ENCODE measurements at places on chromosomes 7 and 10. TPM values are rescaled to one million over a fixed set of nuclear protein-coding genes. Genes with fewer than 3 reads are reported as not detected.
A peak's percentile ranks its signal among the peaks of the same experiment; 100 is the strongest.

GRCh38 chr10:131625041-131625440, 275.8 kb upstream of the PPP2R2D start:
- no peak for DNase-seq

DNA sequence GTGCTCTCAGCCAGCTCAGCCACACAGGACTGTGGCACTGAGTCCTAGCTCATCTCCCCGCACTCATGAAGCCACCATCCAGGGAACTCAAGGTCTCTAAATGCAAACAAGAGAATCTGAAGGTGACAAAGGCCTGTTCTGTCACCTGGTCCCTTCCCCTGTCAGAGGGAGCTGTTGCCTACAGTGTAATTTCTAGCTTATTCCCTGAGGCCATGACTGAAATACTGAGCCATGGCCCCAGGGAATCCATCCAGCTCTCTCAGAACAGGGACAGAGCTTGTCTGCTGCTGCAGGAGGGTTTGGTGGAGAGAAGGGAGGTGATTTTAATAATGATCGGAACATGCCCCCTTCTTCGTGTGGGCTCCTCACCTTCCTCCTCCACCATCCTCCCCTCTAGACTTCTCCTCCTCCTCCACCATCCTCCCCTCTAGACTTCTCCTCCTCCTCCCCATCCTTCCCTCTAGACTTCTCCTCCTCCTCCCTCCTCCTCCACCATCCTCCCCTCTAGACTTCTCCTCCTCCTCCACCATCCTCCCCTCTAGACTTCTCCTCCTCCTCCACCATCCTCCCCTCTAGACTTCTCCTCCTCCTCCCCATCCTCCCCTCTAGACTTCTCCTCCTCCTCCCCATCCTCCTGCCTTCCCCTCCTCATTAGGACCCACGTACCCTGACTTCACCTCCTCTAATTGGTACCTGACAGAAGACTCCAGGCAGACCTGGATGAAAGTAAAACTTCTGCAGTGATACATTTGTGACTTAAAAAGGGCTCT, 338.0 kb upstream of the MKI67 start:
- no peak for DNase-seq

DNA sequence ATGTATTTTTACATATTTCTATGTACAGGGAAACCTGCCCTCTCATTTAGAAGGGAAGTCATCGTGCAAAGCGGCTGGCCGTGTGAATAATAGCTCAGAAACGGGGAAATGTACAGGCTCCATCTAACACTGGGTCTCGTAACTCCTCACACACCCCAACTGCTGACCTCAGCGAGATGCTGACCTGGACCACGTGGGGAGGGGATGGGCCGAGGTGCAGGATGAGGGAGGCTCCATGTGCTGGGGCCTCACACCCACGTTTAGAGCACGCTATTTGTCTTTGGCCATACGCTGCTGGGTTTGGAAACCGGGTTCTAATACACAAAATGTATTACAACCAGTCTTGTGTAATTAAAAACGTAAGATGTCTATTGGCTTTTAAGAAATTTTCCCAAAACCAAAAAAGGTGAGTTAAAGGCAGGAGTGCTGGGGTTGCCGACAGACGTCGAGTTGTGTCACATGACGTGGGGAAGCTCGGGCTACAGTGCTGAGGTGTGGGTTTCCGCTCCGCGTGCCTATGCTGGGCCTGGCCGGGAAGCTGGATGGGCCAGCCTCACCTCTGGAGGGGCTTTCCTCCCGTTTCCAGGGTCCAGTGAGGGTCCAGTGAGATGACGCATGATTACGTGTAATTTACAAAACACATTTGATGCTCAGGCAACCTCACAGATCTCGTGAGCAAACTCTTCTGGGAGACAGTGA, 215.6 kb downstream of the DNAJB6 start:
- no peak for DNase-seq

DNA sequence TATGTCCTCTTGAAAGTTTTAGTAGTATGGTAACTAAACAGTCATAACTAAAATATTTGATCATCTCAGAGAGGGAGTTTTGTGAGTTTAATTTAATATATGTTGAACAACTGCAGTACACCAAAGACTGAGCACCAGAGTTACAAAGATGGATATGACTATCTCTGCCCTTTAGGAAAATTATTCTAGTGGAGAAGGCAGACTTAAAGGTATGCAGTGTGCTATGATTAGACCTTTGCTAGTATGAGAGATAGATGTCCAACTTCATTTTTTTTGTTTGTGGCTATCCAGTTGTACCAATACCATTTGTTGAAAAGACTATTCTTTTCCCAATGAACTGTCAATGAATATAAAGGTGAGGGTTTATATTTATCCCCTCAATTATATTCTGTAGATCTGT, 33.4 kb downstream of the AKAP9 start:
- DNase-seq: no peak

LBX1 gene
- not detected for polyA plus RNA-seq

GRCh38 chr10:69864321-69864720, 62.6 kb downstream of the COL13A1 start:
- no peak for DNase-seq

DNA sequence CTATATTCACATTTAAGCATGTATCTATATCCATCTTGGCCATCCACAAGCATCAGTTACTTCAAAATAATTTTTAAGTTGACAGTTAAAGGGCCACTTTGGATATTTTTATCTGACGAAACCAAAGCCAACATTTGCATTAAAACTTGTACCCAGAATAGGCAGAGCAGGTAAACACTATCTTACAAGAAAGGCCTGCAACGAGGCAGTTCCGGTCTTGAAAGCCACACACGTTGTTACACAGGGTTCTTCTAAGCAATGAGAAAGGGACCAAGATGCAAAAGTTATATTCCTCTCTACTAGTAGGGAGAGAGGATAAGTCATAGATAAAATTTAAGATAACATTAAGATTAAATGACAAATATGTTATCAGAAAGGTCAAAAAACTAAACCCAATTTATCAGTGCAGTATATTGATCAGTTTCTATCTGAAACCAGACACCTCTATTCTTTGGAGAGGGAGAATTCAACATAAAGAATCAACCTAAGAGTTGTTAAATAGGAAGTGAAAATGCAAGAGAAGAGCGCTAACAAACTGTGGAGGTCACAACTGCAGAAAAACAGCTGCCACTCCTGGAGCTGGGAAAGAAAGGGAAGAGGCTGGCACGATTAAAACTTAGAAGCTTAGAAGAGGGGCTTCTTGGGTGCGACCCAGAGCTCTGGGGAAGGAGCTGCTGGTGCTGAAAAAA, 701.3 kb downstream of the TNS3 start:
- no peak for DNase-seq

- DNase-seq: no peak
Observed at GRCh38 chr7:155228459-155228845, 69.2 kb upstream of the INSIG1 start.

MOGAT3 gene
- 0.99 TPM for polyA plus RNA-seq

GRCh38 chr10:96720422-96721206, at the start of gene PIK3AP1:
Gene PIK3AP1 (minus strand): TSS chr10:96720514. CDS start chr10:96720394, 120 bp downstream.
- peak; percentile 20 for DNase-seq

ZNF775 gene
- polyA plus RNA-seq: 7.0 TPM

GRCh38 chr10:123577921-123578461, 88.2 kb upstream of the GPR26 start:
- DNase-seq: no peak

- DNase-seq: no peak
Observed at GRCh38 chr7:66377045-66377444, 171.9 kb downstream of the TPST1 start.

GFRA1 gene
- polyA plus RNA-seq: 27.1 TPM

DNA sequence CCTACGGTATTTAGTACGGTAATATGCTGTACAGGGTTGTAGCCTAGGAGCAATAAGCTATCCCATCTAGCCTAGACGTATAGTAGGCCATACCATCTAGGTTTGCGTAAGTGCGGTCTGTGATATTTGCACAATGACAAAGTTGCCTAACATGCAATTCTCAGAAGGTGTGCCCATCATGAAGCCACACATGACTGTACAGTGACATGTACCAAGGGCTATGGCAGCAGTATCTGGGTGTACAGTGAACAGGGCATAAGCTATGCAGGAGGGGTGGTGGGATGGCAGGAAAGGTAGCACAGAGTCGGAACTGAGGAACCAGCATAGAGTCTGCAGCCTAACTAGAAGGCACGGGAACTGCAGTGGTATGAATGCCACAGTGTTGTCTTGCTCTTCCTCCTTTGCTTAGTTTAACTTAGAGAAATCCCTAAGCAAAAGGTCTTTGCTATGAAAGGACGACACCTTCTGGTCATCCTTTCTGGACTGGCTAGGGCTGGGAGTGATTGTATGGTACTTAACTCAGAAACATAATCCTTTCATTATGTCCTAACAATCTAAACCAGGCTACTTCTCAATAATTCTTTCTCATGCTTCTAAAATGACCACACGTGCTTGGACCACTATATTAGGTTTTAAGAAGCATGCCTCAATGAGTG, 93.5 kb downstream of the DYNC1I1 start:
- DNase-seq: no peak

EPHA1 gene
- 18.9 TPM for polyA plus RNA-seq

DNA sequence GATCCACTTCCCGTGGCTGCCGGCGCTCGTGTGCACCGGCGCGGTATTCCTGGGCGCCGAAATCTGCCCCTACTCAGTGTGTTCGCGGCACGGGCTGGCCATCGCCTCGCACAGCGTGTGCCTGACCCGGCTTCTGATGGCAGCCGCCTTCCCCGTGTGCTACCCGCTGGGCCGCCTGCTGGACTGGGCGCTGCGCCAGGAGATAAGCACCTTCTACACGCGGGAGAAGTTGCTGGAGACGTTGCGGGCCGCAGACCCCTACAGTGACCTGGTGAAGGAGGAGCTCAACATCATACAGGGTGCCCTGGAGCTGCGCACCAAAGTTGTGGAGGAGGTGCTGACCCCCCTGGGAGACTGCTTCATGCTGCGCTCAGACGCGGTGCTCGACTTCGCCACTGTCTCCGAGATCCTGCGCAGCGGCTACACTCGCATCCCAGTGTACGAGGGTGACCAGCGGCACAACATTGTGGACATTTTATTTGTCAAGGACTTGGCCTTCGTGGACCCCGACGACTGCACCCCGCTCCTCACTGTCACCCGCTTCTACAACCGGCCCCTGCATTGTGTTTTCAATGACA, 1.3 kb downstream of the CNNM1 start:
- no peak for DNase-seq

GRCh38 chr7:41691286-41692190, 11.4 kb downstream of the INHBA start:
- no peak for DNase-seq

GRCh38 chr7:50147951-50148808, 55.1 kb upstream of the ZPBP start:
- DNase-seq: no peak

DNA sequence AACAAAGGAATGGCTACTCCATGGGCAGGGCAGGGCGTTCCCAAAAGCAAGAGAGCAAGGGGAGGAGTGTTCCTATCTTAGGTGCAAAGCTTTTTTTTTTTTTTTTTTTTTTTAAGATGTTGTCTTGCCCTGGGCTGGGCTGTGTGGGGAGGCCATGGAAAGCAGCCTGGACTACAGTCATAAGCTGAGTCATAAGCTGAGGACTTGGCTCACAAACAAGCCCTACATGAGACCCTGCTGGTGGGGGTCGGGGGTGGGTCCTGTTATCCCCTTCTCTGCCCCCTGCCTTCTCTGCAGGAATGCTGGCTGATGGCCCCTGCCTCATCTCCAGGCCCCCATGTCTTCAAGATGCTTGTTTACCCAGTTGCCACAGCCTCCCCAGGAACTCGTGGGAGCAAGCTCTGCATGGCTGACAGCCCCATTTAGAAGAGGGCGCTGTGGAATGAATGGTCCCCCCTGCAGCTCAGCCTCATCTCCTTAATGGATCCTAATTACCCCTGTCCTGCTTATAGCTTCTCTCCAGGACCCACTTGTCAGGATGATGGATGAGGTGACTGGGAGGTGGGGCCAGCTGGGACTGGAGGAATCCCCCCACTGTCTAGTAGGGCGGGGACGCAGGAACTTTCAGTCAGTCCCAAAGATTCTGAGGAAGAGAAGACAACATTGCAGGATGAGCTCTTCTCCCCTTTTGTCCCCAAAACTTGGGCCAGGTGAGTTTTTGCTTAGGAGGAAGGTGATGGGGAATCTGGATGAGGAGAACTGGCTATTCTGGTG, 340.8 kb upstream of the PODXL start:
- DNase-seq: no peak

FAM25C gene
- not detected for polyA plus RNA-seq

ATP6V0E2 gene
- 18.5 TPM for polyA plus RNA-seq

ZNF511 gene
- 35.9 TPM for polyA plus RNA-seq

DNA sequence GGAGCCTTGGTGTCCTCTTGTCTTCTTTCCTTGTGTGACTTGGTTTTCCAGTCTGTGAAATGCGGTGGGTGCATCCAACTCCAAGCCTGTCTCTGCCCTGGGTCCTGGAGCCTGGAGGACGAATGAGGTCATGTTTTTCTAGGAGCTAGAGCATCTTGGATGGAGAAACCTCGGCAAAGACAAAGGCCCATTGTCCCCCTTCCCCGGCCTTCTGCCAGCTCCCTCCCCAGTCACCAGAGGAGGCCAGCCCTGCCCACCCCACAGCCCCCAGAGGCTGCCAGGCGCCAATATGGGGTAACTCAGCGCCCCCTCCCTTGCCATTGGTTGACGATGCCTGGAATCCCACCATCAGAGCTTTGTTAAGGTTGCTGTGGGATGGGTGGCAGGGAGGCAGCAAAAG, 40.4 kb downstream of the KCTD7 start:
- no peak for DNase-seq

RNLS gene
- polyA plus RNA-seq: 16.2 TPM

DNA sequence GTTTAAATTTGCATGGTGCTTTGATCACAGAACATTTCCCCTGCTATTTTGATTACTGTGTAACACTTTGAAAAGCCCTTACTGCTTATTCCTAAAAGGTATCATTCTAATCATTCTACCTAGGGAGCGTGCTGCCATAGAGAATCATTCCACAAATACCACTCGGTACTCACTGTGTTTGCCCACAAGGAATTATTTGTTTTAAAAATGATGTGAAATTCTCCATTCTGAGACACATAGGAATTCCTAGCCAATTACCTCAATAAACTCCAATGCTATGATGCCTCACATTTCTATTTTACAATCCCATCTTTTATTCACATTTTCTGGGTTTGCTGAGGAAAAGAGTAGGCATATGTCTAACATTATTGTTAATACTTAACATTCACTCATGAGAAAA, 16.2 kb upstream of the TES start:
- no peak for DNase-seq

DNA sequence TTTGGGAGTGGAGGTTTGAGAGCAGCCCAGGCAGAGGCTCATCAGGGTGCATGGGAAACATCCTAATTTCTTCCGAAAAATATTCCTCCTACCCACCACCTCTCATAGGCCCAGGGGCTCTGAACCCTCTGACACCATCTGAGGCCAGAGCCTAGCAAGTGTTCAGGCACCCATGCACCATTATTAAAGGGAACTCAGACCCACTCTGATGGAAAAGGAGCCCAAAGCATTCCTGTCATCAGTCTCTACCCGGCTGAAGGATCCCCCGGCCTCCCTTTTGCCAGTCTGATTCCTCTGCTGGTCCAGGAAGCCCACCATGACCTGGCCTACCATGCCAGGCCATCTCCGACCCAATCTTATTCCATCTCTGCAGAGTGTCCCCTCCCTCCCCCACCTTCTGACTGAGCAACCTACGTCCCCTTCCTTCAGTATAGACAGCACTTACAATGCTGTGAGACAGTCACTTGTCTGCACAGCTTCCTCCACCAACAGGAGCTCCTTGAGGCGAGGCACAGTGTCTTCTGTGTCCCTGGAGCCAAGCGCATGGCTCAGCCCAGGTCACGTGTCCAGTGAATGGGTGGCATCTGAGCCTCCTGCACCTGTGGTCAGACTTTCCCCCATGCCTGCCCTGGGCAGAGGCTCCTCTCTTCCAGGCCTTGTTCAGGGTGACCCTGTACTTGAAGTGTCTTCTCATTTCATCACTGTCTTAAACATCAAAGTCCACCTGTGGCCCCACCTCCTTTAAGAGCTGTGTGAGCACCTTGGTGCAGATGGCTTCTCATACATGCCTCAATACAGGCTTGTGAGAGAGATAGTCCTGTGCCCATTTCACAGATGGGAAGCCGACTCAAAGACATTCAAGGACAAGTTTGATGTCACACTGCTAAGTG, 889 bp upstream of the GPR15LG start:
- DNase-seq: no peak

Measured in renal cortex interstitium (tissue), 15 donors.